ENCODE measurements at places on chromosomes 16 and 17.

GRCh38 chr16:65226077-65226476 lies 104.2 kb upstream of the CDH11 start:
- DNase-seq = no peak

- no peak for DNase-seq
Measured at GRCh38 chr16:65634291-65634690, 512.4 kb upstream of the CDH11 start.

DNA sequence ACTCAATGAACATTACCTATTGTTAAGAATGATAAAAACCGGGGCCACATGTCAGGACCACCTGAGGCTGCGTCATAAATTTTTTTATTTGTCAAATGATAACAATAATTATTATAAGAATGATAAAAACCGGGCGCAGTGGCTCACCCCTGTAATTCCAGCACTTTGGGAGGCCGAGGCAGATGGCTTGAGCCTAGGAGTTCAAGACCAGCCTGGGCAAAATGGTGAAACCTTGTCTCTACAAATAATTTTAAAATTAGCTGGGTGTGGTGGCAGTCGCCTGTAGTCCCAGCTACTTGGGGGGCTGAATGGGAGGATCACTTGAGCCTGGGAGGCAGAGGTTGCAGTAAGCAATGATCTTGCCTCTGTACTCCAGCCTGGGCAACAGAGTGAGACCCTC lies 816 bp upstream of the SHMT1 start:
- DNase-seq = no peak

GRCh38 chr17:46976626-46977270 lies 2.3 kb downstream of the RPRML start:
- no peak for DNase-seq
